Stimulated activated CD8-positive, alpha-beta memory T cell treated with anti-CD3 and anti-CD28 coated beads, Interleukin-7, amount 100 ng/mL, for 24 hours (primary cell): ENCODE measurements at places on chromosomes 2 and 18.

DNA sequence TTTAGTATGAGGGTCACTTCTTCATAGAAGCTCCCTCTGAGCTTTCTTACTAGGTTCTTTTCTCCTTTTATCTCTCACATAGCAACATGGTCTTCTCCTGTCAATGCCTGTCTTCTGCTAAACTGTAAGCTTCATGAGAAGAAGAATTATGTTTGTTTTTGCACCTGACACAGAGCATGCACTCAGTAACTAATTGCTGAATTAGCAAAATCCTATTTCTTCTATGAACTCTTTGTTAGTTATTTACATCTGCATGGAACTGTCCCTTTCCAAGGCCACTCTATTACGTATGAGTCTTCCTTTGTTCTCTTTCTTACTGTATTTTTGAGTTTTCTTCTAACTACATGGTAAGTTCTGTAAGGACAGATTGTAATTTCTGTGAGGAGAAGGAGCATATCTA is 63.4 kb downstream of the THSD7B start:
- no peak for DNase-seq

- no peak for DNase-seq
Measured at GRCh38 chr2:44137872-44138551, 30.7 kb upstream of the PPM1B start.

DNA sequence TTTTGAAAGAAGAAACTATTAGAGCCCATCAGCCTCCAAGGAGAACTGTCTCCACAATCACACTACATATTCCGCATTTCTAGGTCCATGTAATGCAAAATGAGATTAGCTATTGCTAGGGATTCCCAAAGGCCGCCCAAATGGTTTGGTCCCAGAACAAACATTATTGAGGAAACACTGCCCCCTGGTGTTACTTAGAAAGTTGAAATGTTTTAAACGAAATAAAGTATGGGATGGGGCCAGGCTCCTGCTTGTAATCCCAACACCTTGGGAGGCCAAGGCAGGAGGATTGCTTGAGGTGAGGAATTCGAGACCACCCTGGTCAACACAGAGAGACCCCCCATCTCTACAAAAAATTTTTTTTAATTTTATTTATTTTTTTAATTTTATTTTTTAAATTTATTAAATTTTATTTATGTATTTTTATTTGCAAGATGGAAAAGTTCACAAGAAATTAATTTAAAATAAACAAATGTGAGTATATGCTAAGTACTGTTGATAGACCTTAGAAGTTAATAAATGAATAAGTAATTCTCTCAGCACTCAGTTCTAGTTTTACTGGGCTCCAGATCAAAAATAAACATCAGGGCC is 5.5 kb downstream of the NHEJ1 start:
- DNase-seq: no peak

GRCh38 chr2:200800458-200800857 is 11.3 kb upstream of the BZW1 start:
- no peak for DNase-seq

GRCh38 chr2:211203986-211204385 is 647.6 kb downstream of the CPS1 start:
- no peak for DNase-seq

GRCh38 chr18:53796040-53796729 is 428.3 kb downstream of the MBD2 start:
- DNase-seq: no peak

- no peak for DNase-seq
Measured at GRCh38 chr2:231672617-231673347, 35.5 kb upstream of the PTMA start.

GRCh38 chr2:169761251-169761969 is 27.8 kb downstream of the KLHL23 start:
- DNase-seq: no peak

- DNase-seq: no peak
Measured at GRCh38 chr18:47683774-47684173, 246.7 kb downstream of the SMAD2 start.

DNA sequence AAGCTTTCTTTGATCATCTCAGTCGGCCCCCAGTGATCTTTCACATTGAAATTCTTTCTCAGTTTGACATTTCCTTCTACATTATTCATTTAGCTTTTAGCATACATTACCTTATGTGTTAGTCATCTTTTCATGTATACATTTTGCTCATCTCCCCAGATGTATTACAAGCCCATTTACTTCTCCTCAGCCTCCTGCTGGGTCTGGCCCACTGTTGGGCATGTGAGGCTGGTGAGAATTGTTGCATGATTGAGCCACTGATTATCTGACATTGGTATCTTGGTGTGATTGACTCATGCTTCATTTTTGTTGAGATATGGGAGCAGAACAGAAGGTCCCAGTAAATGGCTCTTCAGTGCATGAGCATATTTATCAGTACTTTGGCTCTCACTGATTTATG is 300.1 kb upstream of the DDX18 start:
- DNase-seq: no peak

DNA sequence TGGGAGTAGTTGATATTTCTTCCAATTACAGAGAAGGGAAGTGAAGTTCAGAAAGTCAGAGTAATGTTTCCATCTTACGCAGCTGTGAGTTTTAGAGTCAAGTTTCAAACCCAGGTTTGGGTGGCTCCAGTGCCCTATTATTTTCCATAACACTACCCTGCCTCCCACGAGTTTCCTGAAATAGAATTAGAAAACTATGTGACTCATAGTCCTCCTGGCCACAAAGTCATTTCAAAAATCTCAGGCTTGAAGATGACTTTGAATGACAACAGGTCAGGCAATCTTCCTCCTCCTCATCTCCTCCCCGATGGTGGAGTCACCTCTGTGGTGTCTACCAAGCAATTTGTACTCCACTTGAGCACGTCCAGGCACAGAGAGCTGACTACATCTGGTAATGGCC is 212.3 kb upstream of the TRIB2 start:
- DNase-seq: no peak

- DNase-seq: no peak
Measured at GRCh38 chr18:34840256-34840826, 130.2 kb downstream of the DTNA start.

GRCh38 chr18:10524507-10525370 is 1.1 kb upstream of the NAPG start:
- no peak for DNase-seq

DNA sequence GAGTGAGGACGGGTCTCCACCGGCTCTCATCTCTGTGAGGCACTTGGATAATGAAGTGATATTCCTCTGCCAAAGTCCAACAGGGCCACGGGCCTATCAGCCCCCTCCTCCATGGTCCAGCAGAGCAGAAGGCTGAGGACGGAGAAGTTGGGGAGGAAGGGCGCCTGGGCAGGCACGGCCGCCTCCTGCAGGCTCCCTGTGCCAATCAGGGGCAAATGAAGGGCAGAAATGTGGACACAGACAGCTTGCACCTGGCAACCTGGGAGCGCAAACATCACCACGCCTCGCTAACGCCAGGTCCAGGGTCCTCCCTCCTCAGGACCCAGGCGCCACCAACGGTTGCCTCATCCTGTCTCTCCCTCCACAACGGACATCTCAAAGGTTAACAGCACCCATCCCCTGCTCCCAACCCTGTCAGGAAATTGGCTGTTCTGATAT is 24.3 kb downstream of the SMAD7 start:
- DNase-seq: no peak

GRCh38 chr2:109133746-109134145 is 4.7 kb downstream of the SH3RF3 start:
- no peak for DNase-seq

DNA sequence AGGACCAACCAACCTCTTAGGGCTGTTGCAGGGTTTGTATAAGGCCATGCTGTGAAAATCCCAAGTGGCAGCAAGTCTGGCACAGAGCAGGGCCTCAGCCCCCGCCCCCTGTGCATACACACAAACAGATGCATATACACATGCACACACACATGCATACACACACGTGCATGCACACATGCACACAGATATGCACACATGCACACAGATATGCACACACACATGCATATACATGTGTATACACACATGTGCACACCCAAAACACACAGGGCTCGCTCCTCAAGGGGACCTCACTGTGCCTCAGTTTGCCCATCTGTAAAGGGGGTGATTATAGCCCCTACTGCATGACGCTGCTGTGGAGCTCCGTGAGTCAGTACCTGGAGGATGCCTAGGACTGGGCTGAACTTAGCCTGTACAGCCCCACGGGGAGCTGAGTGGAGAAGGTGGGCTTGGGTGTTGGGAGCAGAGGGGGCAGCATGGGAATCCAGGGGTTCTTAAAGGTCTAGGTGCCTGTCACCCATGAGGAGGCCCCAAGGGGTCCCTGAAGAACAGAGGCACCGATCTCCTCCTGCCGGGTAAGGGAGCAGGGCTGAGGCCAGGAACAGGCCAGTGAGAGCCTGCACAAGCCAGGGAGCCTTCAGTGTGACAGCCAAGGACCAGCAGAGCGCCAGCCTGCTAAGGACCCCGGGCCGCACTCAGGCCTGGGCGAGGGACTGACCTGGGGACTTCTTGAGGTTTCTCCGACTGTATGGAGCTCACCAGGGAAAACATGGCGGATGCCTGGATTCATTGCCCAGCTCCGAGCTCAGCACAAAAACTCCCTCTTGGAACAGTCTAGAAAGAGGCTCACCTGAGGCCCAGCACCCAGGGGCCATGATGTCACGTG is 24.0 kb upstream of the ALPI start:
- DNase-seq: no peak

- DNase-seq: no peak
Measured at GRCh38 chr2:36881816-36882215, 84.5 kb downstream of the STRN start.

DNA sequence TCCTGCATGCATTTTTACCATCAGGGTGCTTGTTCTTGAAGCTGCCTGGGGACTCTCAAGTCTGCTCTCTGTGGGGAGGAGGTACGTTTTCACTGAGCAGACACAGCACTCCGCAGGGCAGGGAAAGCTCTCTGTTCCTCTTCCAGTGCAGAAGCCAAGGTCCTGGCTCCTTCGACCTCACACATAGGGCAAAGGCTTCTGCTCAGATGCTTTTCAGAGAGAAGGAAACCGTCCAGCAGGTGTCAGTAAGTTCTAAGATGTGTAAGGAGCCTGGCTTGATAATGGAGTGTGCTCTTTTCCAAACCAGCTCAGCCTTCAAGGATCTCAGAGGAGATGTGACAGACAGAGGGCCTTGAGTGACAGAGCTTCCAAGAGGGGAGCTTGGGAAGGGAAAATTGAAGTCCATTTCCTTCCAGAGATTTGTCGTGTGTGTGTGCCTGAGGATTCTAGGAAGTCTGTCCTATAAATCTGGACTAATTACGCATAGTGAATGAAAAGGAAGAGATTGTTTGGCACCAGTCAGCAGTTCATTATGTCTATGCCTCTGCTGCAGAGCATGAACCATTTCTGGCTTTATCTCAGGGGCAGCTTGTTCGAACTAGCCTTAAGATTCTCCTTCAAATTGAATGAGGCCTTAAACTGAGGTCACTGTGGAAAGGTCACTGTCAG is 67.3 kb upstream of the UPP2 start:
- no peak for DNase-seq

DNA sequence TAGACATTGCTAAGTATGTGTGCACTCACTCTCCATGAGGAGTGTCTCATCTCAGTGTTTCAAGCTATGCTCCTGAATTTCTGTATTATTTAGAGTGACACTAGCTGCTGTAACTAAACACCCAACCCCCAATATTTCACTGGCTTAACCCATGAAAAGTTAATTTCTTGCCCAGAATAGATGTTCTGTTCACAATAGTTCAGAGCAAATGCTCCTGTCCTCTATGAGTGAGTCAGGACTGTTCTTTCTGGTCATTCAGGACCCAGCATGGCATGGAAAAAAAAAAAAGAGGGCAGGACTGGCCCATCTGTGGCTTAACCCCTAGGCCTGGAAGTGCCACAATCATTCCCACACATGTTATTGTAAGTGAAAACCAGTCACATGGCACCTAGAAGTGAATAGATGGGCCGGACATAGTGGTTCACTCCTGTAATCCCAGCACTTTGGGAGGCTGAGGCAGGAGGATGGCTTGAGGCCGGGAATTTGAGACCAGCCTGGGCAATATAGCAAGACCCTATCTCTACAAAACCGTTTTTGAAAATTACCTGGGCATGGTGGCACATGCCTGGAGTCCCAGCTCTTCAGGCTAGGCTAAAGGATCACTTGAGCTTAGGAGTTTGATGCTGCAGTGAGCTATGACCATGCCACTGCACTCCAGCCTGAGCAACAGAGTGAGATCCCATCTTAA is 663.6 kb downstream of the IRS1 start:
- DNase-seq: no peak

DNA sequence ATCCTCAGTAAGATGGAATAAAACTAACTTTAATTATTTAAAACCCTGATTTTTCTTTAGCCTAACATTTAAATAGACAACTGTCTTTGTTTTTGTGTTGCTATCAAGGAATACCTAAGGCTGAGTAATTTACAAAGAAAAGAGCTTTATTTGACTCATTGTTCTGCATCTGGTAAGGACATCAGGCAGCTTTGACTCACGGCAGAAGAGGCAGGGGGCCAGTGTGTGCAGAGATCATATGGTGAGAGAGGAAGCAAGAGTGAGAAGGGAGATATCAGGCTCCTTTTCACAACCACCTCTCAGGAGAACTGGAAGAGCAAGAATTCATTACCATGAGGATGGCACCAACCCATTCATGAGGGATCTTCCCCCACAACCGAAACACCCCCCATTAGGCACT is 64.6 kb upstream of the TFPI start:
- no peak for DNase-seq

DNA sequence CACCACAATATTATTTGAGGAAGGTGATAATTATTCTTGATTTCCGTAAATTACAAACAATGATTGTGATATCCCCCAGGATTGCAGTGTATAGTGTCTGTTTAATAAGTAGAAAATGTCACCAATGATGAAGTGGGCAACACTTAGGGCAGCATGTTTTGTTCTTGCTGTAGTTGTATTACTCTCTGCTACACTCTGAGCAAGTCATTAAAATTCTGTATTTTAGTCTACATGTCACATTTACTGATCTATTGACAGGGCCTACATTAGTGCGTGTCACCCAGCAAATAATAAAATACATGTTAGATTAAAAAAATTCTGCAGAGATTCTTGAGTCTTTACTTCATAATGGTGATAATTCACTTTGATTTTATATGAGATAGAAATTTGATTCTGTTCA is 247.6 kb downstream of the TMX3 start:
- DNase-seq: no peak
